Smooth muscle cell of the umbilical artery (primary cell): ENCODE measurements at places on chromosomes 2 and 18. TPM values are rescaled to one million over a fixed set of nuclear protein-coding genes. Genes with fewer than 3 reads are reported as not detected.

NEU2 gene
- not detected in 2 replicates for total RNA-seq

NEUROD1 gene
- not detected in 2 replicates for total RNA-seq

RNU2-63P gene
- total RNA-seq: 78.4 TPM in 1 of 2 replicates, not detected in the other

ADAM23 gene
- total RNA-seq: 38.0 and 49.3 TPM in 2 replicates

TUBB8B gene
- not detected in 2 replicates for total RNA-seq

SLC23A3 gene
- total RNA-seq: 0.89 and 2.8 TPM in 2 replicates

PSMA8 gene
- not detected in 2 replicates for total RNA-seq

BCL11A gene
- total RNA-seq: 5.9 and 10.0 TPM in 2 replicates

SLC4A5 gene
- total RNA-seq: 0.83 TPM in 1 of 2 replicates, not detected in the other

DNAJC5G gene
- not detected in 2 replicates for total RNA-seq

PRKAG3 gene
- total RNA-seq: not detected in 2 replicates

BCL2 gene
- 0.89 and 1.3 TPM in 2 replicates for total RNA-seq

RGPD5 gene
- total RNA-seq: 56.1 and 62.6 TPM in 2 replicates

UGT1A8 gene
- total RNA-seq: not detected in 2 replicates

CROCC2 gene
- total RNA-seq: not detected in 2 replicates

ST8SIA3 gene
- not detected in 2 replicates for total RNA-seq

POTEI gene
- total RNA-seq: not detected in 2 replicates

SCN3A gene
- total RNA-seq: 0.05 and 0.89 TPM in 2 replicates

SERPINB2 gene
- 2.4 and 4.8 TPM in 2 replicates for total RNA-seq

ACTR3 gene
- total RNA-seq: 318 and 523 TPM in 2 replicates
